ENCODE measurements at places on chromosomes 16 and 17. TPM values are rescaled to one million over a fixed set of nuclear protein-coding genes. Genes with fewer than 3 reads are reported as not detected.

GRCh38 chr17:6070913-6071511, 833 bp downstream of the WSCD1 start:
- no peaks in the 10 kb centered on the region for H3K27me3 ChIP-seq
- H3K36me3 ChIP-seq, result no peaks in the 10 kb centered on the region
- DNase-seq, result peak; percentile 23
- peak overlapping the region; percentile 49 for H3K4me3 ChIP-seq
- H3K27ac ChIP-seq, result no peak overlapping the region
- no peaks in the 10 kb centered on the region for H3K4me1 ChIP-seq

GRCh38 chr17:15973834-15974233, 25.7 kb downstream of the ZSWIM7 start:
- no peaks in the 10 kb centered on the region for H3K4me1 ChIP-seq
- no peaks in the 10 kb centered on the region for H3K27me3 ChIP-seq
- H3K27ac ChIP-seq, result no peak overlapping the region
- H3K36me3 ChIP-seq, result peaks cover 6% of the 10 kb centered on the region

DNA sequence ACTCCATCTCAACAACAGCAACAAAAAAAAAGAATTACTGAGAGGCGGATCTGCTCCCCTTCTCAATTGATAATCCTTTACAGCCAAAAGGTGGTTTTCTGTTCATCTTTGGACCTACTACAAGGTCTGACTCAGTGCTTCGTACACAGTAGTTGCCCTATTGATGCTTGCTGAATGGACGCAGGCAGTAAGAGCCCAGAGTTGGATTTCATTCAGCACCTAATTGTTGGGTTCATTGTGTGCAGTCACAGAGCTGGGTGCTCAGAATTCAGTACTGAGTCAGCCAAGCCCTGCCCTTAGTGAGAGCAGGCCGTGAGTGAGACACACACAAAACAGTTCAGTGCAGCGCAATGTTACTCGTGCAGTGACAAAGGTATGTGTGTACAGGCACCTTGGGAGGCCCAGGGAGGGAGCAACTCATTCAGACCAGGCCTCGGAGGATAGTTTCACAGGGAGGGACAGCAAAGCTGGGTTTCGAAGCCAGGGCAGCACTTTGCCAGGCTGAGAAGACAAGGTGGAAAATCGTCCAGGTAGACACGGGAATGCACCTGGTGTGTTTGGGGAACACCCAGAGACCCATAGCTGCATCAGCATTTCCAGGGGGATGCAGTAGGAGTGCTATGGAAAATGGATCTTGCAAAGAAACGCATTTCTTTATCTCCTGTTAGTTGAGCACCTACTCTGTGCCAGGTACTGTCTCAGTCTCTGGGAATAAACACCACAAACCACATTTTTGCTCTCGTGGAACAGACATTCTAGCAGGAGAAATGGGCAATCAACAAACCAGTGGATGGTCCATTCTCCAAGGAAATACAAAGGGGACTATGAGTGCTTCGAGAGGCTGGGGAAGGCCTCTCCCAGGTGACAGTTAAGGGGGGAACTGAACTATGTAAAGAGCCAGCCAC, 18.1 kb upstream of the KRT17 start:
- no peak overlapping the region for H3K4me3 ChIP-seq
- H3K36me3 ChIP-seq, result no peaks in the 10 kb centered on the region
- H3K4me1 ChIP-seq, result no peaks in the 10 kb centered on the region
- H3K27ac ChIP-seq, result no peak overlapping the region
- DNase-seq, result no peak
- H3K27me3 ChIP-seq, result no peaks in the 10 kb centered on the region

- no peaks in the 10 kb centered on the region for H3K36me3 ChIP-seq
- no peak overlapping the region for H3K4me3 ChIP-seq
- no peaks in the 10 kb centered on the region for H3K4me1 ChIP-seq
Observed at GRCh38 chr16:68434624-68435210, 13.6 kb downstream of the SMPD3 start.

DNA sequence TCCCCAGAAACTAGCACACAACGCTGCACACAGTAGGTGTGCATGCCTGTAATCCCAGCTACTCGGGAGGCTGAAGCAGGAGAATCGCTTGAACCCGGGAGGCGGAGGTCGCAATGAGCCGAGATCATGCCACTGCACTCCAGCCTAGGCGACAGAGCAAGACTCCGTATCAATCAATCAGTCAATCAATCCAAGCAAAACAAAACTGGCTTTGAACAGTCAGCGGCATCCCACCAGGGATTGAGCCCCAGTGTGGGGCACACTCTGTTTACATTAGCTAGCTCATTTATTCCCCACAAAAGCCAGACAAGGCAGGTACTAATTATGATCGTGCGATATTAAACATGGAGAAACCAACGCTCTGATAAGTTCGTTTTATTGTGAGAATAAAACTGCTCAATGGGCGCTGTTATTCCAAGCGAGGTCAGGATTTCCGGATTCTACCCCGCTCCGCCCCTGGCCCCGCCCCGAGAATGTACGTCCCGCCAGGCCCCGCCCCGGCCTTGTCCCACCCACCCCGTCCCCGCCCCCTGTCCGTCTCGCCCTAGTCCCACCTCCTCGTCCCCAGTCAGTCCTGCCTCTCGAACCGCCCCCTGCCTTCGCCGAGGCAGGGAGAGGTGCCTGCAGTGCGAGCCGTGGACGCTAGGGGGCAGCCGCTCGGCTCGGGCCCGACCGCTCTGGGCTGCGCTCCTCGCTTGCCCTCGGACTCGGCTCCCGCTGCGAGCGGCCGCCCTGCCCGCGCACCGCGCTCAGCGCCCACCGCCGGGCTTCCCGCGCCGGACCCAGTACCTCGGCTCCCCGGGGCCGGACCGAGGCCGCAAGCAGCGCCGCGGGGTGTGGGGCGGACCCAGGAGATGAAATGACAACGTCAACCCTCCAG, at the start of gene VPS4A:
TSS of gene VPS4A (plus strand) at position 698 of the 880 bp plus-strand sequence. CDS start at position 860, 162 bp downstream.
- H3K4me3 ChIP-seq, result peak within 1 kb of the TSS; percentile 97
- DNase-seq, result peak; percentile 97
- no peaks in the 10 kb centered on the region for H3K27me3 ChIP-seq

- DNase-seq, result peak; percentile 70
- H3K4me1 ChIP-seq, result no peaks in the 10 kb centered on the region
- H3K27ac ChIP-seq, result peak within 1 kb of the TSS; percentile 60
- H3K27me3 ChIP-seq, result no peaks in the 10 kb centered on the region
- peak within 1 kb of the TSS; percentile 77 for H3K4me3 ChIP-seq
- no peaks in the 10 kb centered on the region for H3K36me3 ChIP-seq
Observed at GRCh38 chr17:7548585-7549400, at the start of gene TNFSF12. Gene TNFSF12, plus strand, starts transcription at chr17:7549058. Its CDS starts 96 bp downstream, at chr17:7549154.

DNA sequence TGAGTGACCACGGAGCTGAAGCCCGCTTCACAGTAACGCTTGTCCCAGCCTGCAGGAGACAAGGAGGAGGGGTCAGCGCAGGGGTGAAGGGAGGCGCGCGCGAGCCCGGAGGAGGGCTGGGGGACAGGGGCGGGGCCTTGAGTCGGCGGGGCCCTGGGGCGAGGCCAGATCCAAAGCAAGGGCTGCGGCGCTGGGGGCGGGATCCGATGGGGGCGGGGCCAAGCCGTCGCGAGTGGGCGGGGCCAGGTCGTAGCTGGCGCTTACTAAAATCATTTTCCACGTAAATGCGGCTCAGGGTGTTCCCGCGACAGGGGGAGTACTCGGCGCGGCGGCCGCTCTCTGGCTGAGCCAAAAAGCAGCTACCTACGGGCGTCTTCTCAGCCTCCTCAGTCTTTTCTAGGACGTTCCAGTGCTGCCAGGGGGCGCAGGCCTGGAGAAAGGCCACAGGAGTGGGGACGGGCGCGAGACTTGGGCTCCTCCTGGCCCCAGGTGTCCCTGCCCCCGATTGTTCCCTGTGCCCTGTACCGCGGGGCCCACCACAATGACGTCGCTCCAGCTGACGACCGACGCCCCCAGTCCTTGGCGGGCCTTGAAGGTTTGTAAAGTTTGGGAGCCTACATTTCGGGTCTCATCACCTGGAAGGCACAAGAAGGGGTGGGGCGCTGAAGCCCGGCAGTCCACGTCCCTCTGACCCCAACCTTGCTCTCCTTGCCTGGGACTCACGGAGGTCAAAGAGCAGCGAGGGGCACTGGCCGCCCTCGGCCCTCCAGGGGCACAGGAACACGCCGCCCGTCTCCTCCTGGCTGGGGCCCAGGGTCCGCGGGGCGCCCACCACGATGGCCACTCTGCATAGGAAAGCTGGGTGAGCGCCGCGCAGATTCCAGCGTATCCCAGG, 3.9 kb downstream of the ITGA2B start:
- H3K4me1 ChIP-seq, result no peaks in the 10 kb centered on the region
- no peak overlapping the region for H3K27ac ChIP-seq
- no peaks in the 10 kb centered on the region for H3K36me3 ChIP-seq
- peak overlapping the region; percentile 21 for H3K4me3 ChIP-seq
- H3K27me3 ChIP-seq, result no peaks in the 10 kb centered on the region
- peak; percentile 90 for DNase-seq

- no peak for DNase-seq
- H3K4me1 ChIP-seq, result no peaks in the 10 kb centered on the region
- H3K27me3 ChIP-seq, result no peaks in the 10 kb centered on the region
- no peaks in the 10 kb centered on the region for H3K36me3 ChIP-seq
- no peak overlapping the region for H3K4me3 ChIP-seq
- H3K27ac ChIP-seq, result no peak overlapping the region
Observed at GRCh38 chr17:72034000-72034399, 86.8 kb upstream of the SOX9 start.

The ITGAD gene
- not detected for total RNA-seq

The BBS2 gene
- 19.0 TPM for total RNA-seq

The CES2 gene
- total RNA-seq, result 14.3 TPM

The TBC1D3G gene
- total RNA-seq, result not detected
